ENCODE measurements at places on chromosomes 1 and 21.

DNA sequence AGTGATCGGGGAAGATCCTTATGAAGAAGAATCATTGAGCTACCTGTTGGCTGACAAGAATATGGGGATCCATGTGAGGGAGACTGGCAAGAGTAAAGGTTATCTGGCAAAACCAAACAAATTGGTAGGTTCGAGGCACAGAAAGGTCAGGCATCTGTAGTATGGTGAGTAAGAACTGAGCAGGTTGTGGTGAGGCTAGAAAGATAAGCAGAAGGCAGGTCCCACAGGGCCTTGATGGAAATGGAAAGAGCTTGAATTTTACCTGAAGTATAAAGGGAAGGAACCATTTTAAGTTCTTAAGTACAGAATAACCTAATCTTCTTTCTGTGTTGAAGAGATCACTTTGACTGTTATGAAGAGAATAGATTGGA, 11.1 kb downstream of the PTPRC start:
- no peak for DNase-seq

- DNase-seq, result no peak
Observed at GRCh38 chr1:180609643-180610555, 21.9 kb upstream of the XPR1 start.

- no peak for DNase-seq
Observed at GRCh38 chr1:107479865-107480350, 339.1 kb downstream of the NTNG1 start.

GRCh38 chr1:44939061-44939460, 47.3 kb downstream of the EIF2B3 start:
- no peak for DNase-seq

GRCh38 chr1:25971066-25971810, 26.6 kb downstream of the PAFAH2 start:
- DNase-seq, result no peak

GRCh38 chr1:181179987-181180365, 91.5 kb downstream of the IER5 start:
- peak; percentile 27 for DNase-seq

GRCh38 chr1:79304131-79304530, 297.6 kb upstream of the ADGRL4 start:
- DNase-seq, result no peak

GRCh38 chr1:231413749-231414082, 8.4 kb downstream of the EGLN1 start:
- no peak for DNase-seq
